ENCODE measurements at places on chromosomes 11 and 22.

GRCh38 chr11:10824888-10825287 lies 16.2 kb upstream of the EIF4G2 start:
- no peak for DNase-seq

DNA sequence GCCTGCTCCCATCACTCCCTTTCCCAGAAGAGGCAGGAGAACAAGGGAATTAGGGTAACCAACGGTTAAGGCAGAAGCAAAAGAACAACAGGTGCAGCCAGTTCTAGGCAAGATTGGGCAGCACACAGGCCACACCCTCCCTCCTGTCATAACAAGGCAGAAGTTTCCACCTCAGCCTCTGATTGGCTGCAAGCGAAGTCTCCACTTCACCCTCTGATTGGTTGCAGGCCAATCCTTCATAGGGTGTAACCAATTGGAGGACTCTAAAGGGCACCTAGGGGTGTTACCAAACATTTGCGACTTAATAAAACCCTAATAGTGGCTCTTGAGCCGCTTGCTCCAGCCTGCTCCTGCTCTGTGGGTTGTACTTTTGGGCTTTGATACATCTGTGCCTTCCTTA lies 153.8 kb downstream of the CACNA1I start:
- no peak for DNase-seq

DNA sequence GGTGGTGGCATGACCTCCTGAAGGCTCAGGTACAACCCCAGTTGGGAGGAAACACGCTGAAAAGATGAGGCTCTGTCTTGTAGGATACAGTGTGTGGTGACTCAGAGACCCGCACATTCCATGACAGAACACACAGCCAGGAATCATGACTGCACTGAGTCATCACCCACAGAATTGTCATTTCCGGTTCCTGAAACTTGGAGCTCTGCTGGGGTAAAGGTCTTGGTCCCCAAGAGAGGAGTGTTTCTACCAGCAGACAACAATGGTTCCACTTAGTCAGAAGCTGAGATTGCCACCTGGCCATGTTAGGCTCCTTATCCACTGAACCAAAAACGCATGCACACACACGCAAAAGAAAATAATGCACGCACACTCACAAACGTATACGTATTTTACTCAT lies 31.5 kb upstream of the CYB5R3 start:
- peak; percentile 87 for DNase-seq

- DNase-seq = no peak
These were observed 9.4 kb upstream of the RNF185 start for GRCh38 chr22:31150615-31151014.

DNA sequence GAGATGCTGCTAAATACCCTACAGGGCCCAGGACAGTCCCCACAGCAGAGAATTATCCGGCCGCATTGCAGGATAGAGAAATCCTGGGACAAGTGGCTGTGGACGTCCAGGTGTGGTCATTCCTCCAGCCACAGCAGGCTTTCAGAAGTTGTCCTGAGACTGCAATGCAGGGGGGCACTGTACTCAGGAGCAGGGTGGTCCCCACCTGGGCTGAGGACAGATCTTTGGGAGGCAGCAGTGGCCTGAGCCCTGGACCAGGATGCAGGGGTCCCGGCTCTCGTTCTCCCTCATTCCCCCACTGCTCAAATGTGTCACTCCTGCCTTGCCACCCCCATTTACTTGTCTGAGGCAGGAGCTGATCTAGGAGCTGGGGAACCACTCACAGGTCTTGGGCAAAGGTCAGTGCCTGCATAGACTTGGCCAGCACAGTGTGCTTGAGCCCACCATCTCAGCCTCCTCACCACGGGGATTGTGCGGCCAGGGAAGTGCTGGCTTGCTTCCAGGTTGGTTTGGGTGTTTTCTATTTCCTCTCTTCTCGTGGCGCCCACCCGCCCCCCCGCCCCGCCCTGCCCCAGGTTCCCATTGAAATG lies 15.3 kb downstream of the LINC01488 start:
- DNase-seq = no peak

DNA sequence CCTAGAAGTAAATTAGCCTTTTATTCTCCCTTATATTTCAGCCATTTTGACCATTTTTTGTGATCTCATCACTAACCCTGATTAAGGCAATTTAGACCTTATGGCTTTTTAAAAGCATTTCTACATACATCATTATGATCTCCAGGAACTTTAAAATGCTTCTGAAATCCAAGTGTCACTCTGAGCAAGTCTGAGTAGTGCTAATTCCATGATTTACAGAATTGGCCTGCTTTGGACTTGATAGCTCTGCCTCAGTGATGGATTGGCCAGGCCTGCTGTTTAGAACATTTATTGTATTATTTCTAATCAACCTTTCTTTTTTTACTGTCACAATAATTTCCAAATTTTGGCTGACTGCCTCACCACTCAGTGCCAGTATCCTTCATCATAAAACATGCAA lies 116.4 kb downstream of the KCNA4 start:
- no peak for DNase-seq

- DNase-seq = peak; percentile 43
These were observed 3.6 kb downstream of the NEAT1 start for GRCh38 chr11:65425971-65426838.

GRCh38 chr22:27726331-27726685 lies 75.2 kb downstream of the MN1 start:
- no peak for DNase-seq

DNA sequence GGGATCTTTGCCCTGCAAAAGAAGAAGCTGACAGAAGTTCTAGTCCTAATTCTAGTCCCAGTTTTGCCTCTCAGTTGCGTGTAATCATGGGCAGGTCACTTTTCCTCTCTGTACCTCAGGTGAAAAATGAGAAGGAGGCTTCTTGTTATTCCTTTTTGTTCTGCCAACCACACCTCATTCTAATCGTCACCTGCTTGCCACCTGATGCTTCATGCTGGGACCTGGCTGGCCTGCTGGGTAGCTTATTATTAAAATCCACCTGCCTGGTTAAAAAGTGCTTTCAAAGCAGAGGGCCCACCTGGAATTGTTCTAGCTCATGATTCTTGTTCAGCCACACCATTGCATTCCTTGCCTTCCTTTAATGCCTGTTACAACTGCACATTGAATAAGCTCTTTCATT lies 8.4 kb upstream of the ALG8 start:
- DNase-seq = no peak

- no peak for DNase-seq
These were observed 16.7 kb downstream of the ACRV1 start for GRCh38 chr11:125663910-125664309.

DNA sequence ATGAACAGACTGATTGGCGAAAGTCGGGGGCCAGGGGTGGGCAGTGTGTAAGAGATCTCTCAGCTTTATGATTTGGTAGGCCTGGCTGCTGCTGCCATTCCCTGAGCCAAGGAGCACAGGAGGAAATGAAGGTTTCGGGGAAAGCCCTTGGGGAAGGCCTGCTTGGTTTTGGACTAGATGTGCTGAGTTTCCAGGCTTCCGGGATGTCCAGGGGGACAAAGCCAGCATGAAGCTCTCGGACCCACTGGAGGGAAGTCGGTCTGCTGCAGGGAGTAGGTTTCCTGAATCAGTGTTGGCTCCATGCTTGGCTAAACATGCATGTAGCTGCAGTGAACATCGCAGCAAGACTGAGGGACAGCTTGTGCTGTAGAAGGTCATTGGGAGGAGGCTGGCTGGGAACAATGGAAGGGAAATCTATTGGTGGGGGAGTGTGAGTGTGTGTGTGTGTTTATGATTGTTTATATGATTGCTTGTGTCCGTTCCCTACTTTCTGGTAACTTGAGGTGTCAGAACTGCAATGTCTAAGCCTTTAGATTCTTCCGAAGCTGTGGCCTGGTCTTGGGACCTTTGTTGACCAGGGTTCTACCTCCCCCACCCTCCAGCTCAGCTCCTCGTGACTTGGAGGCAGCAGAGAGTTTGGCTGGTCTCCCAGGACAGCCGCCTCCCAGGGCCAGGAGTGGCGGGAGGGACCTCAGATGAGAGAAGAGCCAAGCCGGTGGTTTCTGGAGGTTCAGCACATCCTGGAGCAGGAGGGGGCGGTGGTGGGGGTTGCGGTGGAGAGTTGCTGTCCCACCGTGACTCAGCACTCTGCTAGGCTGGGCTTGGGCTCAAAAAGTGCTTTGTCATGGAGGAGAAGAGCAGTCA lies 4.0 kb upstream of the FTH1 start:
- DNase-seq = peak; percentile 91

DNA sequence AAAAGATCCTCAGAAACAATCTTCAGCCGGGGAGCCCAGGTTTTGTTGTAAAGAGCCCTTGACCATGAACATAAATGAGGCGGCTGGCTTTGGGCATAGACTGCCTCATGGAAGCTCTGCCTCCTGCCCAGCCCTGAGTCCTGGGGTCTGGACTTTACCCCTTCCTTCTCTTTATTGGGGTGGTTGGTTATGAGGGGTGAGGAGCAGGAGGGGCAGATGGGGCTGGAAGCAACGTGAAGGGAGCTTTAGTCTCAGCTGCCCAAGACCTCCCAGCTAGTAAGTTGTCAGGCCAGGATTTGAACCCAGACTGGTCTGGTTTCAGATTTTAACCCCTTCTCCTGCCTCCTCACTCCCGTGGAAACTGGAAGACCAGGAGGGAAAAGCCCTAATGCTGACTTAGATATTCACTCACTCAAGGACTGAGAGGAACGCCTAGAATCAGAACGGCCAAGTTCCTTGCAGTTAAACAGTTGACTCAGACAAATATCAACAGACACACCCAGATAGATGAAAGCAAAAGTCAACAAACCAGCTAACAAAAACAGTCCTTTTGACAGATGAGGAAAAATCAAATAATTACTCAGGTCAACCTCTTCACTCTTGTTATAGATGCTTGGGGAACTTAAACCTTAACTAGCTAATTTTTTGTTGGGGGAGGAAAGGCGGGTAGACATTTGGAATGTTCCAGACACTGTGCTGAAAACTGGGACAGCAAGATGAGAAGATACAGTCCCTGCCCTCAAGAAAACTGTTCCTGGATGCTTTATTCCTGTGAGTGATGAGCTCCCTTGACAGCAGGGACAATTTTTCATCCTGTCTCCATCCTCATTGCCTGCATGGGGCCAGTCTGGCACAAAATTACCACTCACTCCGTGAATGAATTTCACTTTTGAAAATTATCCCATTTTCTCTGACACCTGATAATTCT lies 20.8 kb upstream of the ARRB1 start:
- no peak for DNase-seq

DNA sequence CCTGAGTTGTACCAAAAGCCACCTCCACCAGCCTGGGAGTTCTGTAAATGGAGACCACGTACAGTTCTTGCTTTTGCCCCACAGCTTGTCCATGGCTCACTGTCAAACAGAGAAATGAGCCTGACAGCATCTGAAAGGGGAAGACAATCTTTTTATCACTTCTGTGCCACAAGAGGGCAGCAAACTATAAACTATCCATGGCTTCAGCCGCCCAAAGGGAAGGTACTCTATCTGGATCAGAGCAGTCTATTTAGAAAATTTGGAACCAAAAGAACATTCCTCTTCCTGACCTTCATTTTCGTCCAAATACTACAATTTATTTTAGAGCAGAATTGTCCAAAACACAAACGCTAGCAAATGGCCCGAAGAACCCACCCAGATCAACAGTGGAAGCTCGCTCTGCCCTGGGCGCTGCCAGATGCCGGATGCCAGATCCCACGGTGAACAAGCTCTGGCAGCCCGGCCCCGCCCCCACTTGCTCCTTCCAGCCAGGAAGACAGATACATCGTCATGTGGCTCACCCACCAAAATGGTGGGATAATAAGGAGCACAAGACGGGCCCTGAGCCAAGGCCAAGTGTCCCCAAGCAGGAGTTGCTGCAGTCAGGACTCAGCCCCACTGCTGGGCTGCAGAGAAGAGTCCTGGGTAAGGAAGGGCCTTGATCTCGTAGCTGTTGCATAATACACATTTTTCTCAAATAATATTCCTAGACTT lies 23.9 kb upstream of the SCGB1A1 start:
- peak; percentile 58 for DNase-seq

- no peak for DNase-seq
These were observed 25.0 kb upstream of the SUSD2 start for GRCh38 chr22:24156141-24156912.

GRCh38 chr11:65504674-65505465 lies 6.0 kb downstream of the MALAT1 start:
- DNase-seq = no peak

GRCh38 chr22:47018010-47018910 lies 255.8 kb downstream of the TBC1D22A start:
- no peak for DNase-seq

DNA sequence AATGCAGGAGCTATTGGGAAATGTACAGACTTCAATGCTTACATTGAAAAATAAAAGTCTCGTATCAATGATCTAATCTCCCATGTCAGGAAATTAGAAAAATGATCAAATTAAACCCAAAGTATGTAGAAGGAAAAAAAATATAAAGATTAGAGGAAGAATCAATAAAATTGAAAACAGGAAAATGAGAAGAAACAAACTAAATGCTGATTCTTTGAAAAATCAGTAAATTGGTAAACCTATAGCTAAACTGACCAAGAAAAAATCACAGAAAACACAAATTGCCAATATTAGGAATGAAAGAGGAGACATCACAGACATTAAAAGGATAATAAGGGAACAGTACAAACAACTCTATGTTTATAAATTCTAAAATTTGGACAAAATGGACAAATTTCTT lies 11.8 kb downstream of the OR2AT4 start:
- no peak for DNase-seq

DNA sequence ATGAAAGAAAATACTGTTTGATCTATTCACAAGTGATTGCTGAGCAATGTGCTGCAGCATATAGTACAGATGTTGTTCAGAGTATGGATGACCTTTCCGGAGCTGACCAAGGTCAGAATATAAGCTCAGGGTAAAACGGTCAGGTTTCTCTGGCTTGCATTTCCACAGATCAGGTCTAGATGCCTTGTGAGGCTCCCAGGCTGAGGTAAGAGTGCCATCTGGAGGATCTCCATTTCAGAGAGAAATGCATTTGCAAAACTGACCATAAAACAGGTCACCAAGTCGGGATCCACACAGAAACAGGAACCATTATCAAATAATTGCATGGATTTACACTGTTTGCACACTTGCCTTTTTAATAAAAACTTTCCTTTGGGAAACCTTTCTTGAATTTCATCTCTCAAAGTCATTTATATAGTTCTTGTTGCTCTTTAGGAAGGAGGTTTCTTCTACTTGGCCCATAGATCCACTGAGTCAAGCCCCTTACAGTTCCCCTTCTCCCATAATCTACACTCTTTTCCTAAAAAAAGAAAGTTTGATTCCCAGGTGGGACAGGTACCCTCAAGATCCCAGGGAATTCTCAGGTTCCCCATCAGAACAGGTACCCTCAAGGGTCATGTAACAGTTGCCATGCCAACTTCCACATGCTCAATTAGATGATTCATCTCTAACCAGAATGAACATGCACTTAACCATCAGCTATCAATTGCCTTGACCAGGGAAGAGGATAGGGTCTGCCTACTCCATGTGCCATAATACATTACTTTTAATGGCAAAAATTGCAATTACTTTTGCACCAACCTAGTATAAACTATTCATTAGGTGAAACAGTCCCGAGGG lies 25.0 kb upstream of the TMPRSS5 start:
- DNase-seq = peak; percentile 16

DNA sequence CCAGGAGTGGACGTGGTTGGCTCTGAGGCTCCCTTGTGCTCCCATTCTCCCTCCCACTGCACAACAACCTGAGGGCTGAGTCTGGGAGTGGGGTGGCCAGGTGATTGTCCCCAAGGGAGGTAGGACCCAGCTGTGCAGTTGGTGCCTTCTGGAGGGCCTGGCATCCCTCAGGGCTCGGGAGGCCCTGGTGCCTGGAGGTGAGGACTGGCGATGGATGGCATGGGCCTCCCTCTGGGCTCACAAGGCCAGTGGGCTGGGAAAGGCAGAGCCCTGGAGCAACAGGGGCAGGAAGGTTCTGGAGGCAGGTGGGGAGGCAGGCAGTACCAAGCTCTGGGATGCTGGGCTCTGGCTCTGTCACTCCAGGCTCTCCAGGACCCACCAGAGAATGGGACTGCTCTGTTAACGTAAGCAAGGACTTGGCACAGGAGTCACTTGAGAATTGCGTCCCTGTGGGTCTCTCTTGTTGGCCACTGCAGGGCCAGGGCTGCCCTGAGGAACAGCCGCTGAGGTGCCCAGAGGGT lies 114.2 kb downstream of the KCNQ1OT1 start:
- no peak for DNase-seq
